Adipocyte (in vitro differentiated cells): ENCODE measurements at places on chromosomes 1 and 21.

- DNase-seq: peak; percentile 84
Measured at GRCh38 chr1:78370779-78371482, 119.8 kb upstream of the PTGFR start.

DNA sequence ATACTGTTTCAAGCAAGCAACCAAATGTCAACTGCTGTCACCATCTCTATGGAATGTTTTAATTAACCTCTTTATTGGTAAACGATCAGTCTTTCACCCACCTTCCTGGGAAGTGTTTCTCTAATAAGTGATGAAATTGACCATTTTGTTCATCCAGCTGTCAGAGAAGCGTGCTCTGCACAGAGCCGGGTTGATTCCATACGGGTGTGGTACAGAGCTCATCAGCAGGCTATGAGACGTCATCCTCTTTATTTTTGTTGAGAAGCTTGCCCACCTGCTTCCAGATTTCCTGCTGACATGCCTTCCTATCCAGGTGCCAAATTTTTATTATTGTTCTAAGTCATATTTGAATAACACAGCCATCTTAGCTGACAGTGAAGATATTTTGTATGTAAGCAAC lies 482.5 kb downstream of the RWDD3 start:
- DNase-seq: no peak

DNA sequence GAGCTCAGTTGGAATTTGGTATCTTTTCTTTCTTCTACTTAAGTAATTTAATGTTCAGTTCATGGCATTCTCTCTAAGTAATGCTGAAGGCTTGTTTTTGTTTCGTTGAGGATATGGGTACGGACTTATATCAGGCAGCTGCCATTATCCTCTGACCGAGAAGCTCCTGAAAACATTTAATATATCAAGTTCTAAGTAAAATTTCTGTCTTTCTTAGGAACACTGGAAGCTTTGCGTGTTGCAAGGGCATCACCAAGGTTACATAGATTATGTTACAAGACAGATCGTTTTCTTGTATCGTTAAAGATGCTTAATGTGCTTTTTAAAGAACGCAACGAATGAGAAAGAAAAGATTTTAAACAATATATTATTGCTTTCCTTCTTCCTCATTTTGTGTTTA lies 1.0 kb upstream of the GALNT2 start:
- DNase-seq: peak; percentile 36

DNA sequence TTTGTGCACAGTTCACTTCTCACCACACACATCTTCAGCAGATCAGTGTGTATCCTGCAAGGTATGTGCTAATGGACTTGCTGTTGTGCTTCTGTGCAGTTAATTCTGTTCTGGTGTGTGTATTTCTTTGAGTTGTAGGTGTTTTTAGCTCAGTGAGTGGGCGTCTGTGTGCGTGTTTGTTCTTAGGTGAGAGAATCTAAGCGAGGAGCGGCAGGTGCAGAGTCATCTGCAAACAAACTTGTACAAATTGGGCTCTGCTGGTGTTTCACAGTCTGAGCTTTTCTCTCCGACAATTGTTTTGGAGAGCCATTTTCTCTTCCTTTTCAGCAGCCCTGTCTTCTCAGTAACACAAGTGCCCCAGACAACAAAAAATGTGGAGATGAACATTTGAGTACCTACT lies 43.6 kb downstream of the ACP6 start:
- no peak for DNase-seq

GRCh38 chr21:33241846-33242245 lies 12.1 kb downstream of the IFNAR2 start:
- no peak for DNase-seq

- no peak for DNase-seq
Measured at GRCh38 chr1:191895462-191896058, 262.7 kb upstream of the RGS18 start.

- peak; percentile 23 for DNase-seq
Measured at GRCh38 chr1:101238031-101238628, 1.3 kb downstream of the S1PR1 start.

DNA sequence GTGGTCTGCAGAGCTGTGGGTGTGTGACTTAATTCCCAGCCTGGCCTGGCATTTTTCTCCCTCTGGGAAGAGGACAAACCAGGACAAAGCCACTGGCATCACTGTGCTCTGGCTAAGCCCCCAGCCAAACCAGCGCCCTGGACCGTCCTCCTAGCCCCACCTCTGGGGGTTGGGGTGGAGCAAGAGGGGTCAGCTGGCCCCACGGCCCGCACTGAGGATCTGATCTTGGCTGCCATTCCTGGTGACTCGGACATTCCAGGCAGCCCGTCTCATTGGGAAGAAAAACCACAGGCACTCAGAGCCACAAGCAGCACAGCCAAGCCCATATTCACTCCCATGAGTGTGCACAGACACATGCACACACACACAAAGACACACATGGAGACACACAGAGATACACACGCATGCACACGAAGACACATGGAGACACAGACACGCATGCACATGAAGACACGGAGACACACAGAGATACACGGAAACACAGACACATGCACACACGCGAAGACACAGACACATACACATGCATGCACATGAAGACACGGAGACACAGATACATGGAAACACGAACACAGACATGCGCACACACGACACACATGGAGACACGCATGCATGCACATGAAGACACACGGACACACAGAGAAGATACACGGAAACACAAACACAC lies 2.3 kb upstream of the MXRA8 start:
- DNase-seq: peak; percentile 92

GRCh38 chr1:175845338-175845737 lies 101.9 kb upstream of the TNR start:
- no peak for DNase-seq

DNA sequence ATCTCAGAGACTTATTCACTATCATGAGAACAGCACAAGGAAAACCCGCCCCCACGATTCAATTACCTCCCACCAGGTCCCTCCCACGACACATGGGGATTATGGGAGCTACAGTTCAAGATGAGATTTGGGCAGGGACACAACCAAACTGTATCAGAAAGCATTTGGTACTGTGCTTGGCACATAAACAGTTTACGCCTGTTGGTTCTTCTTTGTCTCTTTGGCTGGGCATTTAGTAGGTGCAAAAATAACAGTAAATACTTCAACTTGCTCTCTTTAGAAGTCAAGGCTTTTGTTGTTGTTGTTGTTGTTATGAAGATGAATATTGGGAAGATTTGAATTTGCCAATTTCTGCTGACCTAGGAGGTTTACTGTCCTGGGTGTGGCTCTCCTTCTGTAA lies 175.4 kb upstream of the IGSF21 start:
- no peak for DNase-seq

- peak; percentile 81 for DNase-seq
Measured at GRCh38 chr21:23936224-23936623, 1671.1 kb downstream of the MRPL39 start.

GRCh38 chr21:25409978-25410377 lies 197.3 kb downstream of the MRPL39 start:
- DNase-seq: no peak

GRCh38 chr1:156051011-156051725 lies 2.4 kb downstream of the UBQLN4 start:
- DNase-seq: no peak

DNA sequence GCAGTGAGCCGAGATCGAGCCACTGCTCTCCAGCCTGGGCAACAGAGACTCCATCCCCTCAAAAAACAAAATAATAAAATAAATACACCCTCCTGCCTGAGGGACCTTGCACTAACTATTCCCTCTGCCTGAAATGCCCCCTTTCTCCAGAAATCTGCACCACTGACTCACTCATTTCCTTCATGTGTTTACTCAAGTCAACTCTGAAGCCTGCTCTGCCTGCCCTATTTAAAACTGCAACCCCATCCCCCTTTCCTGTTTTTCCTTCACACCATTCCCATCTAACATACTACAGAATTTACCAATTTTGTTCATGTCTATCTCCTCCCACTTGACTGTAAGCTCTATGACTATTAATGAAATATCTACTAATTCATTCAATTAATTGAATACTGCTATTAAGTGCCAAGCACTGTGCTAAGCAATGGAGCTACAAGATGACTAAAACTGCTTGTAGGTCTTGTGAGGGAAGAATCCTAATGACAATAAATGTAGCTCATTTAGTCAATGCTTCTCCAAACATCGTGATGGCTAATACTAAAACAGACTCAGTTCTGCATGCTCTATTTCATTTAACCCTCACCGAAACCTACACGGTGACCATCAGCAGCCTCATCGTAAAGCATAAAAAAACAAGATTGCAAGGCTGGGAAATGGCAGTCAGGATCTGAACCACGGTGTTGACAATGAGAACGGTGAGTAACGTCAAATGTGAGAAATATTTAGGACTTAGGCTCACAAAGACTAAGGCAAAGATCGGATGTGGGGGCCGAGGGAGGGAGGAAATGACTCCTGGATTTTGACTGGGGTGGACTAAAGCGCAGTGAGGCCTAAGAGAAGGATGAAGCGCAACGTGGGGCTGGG lies 749 bp upstream of the TMEM39B start:
- DNase-seq: peak; percentile 48

GRCh38 chr1:94326329-94326728 lies 88.9 kb upstream of the ARHGAP29 start:
- peak; percentile 58 for DNase-seq

GRCh38 chr1:226763905-226764264 lies 24.8 kb upstream of the ITPKB start:
- DNase-seq: peak; percentile 60

GRCh38 chr1:117735045-117735992 lies 129.5 kb downstream of the TENT5C start:
- DNase-seq: peak; percentile 85

DNA sequence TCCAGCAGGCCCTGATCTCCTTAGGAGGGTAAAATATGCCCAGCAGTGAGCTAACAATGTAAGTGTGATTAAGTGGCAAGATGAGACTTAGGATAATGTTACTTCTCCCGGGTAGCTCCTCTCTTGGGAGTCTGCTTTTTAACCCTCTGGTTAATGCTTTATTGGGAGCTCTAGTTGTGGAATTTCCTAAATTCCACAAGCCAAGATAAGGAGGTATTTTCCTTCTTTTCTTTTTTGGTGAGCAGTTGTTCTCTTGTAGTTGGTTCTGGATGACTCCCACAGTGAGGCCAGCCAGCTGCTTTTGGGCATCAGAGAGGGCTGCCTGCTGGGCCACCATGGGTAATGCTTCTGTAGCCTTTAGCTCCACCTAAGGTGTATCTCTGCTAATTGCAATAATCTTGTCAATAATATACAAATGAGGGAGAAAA lies 19.3 kb downstream of the C1orf52 start:
- DNase-seq: peak; percentile 39

DNA sequence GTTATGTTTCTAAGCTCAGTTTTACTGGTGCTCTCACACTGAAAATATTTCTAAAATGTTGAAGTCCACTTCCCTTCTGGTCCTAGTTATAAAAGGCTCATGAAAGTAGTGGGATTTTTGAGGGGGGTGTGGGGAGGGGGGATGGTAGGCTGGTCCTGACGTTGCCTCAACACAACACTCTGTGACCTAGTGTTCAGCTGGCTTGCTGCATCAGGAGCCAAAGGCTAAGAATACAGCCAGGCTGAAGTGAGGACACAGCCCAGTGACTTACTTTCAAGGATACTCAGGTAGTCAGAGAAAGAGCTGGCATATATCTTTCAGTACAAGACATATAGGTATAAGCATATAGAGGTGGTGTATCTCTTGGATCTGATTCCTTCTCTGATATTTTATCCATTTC lies 151.9 kb upstream of the C8B start:
- DNase-seq: no peak

DNA sequence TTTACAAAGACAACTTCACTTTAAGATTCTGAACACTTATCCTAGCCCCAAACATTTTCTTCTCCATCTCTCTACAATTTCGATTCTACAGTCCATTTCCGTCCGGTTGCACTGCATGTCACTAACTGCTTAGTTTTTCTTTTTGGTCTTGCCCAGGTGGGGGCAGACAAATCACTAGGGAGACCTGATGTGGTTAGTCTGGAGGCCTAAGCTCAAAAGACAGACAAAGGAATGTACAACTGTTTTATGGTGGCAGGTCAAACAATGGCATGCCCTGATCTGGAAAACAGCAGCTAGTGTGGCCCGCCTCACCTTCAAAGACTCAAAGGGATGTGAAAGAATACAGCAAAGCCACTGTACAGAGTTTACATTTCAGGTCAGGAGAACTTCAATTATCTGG lies 3.8 kb downstream of the ETV3 start:
- DNase-seq: no peak

GRCh38 chr1:154772056-154772455 lies 98.0 kb downstream of the KCNN3 start:
- no peak for DNase-seq

DNA sequence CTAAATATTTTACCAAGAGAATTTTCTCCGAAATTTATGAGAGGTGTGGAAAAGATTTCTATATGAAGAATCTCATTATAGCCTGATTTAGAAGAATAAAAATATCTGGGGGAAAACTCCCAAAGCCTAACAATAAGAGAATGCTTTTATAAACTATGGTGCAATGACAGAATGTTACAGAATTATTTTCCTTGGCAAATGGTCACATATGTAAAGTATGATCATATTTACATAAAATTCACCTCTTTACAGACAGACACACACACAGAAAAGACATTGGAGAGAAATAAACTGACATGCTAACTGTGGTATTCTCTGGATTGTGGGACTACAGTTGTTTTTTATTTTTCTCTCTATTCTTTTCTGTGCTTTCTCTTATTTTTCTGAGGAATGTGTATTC lies 226.3 kb upstream of the USP24 start:
- DNase-seq: peak; percentile 81

DNA sequence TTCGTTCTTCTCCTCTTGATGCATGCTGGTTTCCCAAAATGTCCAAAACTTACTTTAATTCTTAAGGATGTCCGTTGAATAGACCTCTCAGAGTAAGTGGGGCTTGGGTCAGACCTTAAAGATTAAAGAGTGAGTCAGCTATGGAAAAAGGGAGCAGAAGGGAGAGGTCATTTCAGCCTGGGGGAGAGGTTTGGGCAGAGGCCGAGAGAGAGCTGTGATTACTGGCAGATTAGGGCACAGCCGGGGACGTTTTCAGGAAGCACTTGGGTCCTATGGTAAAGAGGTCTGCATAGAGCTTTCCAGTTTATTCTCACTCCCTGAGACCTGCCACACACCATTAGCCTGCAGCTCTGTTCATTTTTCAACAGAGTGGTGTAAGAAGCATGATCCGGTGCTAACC lies 14.0 kb upstream of the ST3GAL3 start:
- DNase-seq: no peak

GRCh38 chr1:63189677-63190076 lies 132.7 kb upstream of the FOXD3 start:
- peak; percentile 1 for DNase-seq

DNA sequence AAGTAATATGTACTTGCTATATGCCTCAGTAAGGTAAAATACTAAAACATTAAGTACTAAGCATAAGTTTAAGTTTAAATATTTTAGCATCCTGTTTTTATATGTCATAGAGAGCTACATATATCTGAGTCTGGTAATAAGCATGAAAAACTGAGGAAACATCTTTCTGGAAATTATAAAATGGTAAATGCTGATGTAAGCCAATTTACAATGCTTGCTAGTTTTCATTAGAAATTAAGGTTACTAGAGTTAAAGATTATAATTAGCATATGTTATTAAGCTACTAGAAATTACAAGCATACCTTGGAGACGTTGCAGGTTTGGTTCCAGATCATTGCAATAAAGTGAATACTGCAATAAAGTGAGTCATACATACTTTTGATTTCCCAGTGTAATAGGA lies 477.0 kb upstream of the LRRC7 start:
- no peak for DNase-seq

- peak; percentile 42 for DNase-seq
Measured at GRCh38 chr1:226588484-226588883, 39.9 kb downstream of the STUM start.

GRCh38 chr1:61233121-61233660 lies 150.8 kb downstream of the NFIA start:
- DNase-seq: no peak

- DNase-seq: no peak
Measured at GRCh38 chr1:236303675-236304074, 21.9 kb upstream of the ERO1B start.
